ENCODE measurements at places on chromosomes 6 and 20.

GRCh38 chr6:105994591-105995390 is 91.3 kb upstream of the PRDM1 start:
- DNase-seq: peak; percentile 39

DNA sequence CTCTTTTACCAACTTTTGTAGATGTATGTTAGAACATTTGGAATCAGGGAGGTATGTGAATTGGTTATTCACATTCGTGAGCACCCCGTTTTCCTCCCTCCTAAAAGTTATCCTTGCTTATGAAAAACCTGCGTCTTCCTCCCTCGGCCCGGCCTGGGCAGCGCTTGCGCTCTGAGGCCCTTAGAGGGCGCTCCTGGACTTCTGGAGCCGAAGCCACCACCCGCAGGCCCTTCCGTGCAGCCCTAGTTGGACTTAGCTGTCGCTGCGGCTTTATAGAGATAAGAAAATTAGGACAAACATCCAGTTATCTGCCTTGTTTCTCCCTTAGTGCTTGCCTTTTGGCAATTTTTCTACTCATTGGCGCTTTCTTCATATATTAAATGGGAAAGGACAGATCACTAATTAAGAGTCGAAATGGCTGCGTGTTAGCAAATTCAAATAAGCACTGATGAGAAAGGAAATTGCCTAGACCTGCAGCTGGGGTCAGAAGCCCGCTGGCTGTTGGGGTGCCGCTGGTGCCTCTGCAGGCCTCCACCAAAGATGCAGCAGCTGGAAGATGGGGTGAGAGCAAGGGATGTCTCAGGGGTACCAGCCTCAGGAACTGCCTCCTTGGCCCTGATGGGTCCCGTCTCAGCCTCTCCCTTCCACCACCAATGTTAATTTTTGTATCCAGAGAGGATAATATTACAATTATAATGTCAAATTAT is 5.2 kb downstream of the FNDC1 start:
- peak; percentile 52 for DNase-seq

- no peak for DNase-seq
These were observed 5.4 kb upstream of the PHF1 start for GRCh38 chr6:33405386-33405940.

DNA sequence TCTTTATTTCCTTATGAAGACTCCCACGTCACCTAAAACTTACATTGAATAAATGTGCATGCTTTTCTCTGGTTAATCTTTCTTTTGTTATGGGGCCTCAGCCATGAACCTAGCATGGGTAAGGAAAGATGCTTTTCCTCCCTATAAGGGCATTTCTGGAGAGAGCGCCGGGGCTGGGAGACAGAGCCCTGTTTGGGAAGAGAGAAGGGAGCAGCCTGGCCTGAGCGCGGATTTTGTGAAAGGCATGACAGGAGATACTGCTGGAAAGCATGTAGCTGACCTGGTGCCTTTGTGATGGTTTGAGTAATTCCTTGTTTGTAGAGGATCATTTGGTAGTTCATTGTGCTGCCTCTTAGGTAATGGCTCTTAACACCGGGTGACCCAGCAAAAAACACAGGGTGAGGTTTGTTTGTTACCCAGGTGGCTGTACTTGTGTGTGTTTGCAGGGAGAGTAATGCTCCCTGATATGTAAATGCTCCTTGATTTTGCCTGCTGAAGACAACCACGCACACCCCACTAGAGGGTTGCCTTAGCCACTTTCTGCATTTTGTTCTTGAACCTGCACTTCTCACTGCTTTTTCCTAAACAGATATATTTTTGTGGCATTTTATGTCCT is 59.2 kb downstream of the ANKRD6 start:
- DNase-seq: no peak

DNA sequence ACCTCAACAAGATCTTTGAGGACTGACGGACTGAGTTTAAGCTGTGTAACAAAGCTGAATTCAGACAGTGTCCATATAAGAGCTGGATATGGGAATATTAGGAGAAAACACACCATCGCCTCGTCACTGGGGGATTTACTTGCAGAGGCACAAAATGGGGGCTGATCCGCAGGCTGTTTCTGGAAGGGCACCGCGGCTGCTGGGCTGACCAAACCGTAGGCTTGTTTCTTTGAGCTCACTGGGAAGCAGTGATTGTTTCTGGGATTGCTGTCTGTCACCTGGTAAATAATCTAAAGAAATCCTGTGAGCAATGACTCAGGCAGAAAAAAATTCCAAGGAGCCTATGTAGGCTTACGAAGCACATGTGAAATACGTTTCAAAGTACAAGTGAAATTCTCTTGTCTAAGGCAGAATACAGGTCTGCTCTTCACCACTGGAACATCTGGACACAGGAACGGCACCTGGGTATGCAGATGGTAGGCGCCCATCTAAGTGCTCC is 63.9 kb upstream of the MPC1 start:
- DNase-seq: no peak

GRCh38 chr20:8232332-8232731 is 100.3 kb downstream of the PLCB1 start:
- DNase-seq: no peak

GRCh38 chr6:52417675-52418111 is 2.4 kb upstream of the EFHC1 start:
- DNase-seq: no peak

- DNase-seq: no peak
These were observed 6.0 kb downstream of the SALL4 start for GRCh38 chr20:51796340-51796739.

DNA sequence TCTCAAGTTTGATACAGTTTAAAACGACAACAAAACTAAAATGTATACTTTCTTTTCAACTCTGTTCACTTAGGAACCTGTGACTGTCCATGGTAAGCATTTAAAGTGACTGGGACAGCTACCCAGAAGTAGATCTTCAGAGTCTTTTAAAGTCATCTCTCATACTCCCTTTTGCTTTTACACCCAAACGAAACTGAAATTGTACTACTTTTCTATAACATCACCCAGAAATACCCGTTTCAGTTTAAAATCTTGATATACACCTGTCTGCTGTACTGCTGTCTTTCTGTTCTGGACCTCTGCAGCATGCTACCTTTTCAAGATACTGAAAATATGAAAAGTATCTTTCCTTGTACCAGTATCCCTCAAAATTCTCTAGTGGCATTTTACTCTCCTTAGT is 170.4 kb upstream of the THEMIS start:
- no peak for DNase-seq

GRCh38 chr6:35328108-35328723 is 14.1 kb upstream of the PPARD start:
- no peak for DNase-seq

DNA sequence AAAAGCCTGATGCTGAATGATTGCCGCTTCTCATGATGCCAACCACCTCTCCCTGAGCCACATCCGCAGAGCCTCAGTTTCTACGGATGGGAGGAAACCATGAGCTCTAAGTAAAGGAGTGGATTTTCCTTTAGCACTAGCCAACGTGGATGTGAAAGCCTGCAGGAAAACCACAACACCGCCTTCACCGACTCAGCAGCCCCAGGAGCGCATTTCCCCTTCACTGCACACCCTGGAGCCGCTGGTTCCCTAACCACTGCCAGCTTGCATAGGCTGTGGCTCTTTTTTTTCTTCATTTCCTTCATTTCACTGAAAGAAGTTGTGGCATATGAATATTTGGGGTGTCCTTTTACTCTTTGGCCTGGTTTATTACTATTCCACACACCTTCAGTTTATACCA is 50.5 kb upstream of the SSTR4 start:
- DNase-seq: no peak

GRCh38 chr6:130676077-130676772 is 151.0 kb upstream of the SMLR1 start:
- no peak for DNase-seq

DNA sequence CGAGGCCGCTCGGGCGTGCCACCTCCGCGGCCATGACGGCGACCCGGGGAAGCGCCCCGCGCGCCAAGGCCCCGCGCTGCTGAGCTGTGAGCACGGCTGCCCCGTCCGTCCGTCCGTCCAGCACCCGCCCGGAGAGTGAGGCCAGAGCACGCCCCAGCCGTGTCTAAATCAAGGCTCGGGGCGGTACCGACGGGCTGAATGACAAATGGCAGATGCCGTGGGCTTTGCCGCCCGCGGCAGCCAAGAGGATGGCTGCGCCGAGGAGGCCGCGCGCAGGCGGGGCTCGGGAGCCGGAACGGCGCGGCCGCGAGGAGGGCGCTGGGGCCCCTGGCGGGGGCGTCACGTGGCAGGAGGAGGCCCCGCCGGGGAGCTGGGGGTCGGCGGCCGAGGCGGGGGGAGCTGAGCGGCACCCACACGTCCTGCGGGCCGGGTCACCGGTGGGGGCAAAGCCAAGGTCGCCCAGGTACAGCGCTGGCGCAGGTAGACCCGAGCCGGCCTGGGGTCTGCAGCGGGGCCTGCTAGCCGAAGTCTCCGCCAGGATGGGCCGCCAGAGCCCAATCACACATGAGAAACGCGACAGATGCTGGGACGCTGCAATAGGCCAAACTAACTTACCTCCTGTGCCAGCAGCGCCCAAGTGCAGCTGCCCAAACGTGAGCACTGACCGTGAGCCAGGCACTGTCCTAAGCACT is at the start of gene PLAGL1:
Gene PLAGL1, minus strand, starts transcription at position 140 of the 692 bp plus-strand sequence. CDS start 60,123 bp downstream, outside the sequence.
- DNase-seq: no peak

- no peak for DNase-seq
These were observed 1424.6 kb upstream of the ADGRB3 start for GRCh38 chr6:67210450-67210849.

GRCh38 chr20:35063168-35063567 is 29.4 kb downstream of the TRPC4AP start:
- DNase-seq: no peak

DNA sequence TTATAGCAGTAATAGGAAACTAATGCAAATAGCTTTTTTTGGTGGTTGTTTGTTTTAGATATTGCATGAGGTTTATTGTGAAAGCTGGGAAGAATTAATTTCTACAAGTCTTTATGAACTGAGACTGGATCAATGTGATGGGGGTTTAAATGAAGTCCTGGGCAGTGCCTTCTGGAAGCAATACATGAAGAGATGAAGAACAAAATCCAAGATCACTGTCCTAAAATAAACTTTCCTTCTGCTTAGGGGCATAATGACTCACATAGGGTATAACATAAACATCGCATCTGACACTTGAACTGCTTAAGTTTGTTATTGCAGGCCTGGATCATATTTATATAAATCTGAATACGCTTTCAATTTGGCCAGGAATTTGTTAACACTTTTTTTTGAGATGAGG is 20.9 kb upstream of the SHLD1 start:
- DNase-seq: no peak

DNA sequence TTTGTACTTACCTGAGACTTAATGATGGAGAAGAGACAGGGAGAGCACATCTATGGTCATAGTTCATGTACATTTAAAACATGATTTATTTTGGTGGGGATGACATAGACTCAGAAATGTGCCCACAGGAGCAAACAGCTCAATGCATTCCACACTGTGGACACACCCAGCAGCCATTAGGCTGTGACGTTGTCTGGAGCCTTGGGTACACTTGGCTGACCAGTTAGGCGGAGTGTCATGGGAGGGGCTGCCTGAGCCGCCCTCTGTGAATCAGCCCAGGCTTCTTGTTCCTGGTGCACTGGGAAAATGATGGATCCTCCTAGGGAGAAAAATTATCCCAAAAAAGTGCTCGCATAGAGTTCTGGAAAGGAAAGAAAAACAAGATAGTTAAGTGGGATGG is 231.0 kb upstream of the GMDS start:
- DNase-seq: no peak

- DNase-seq: peak; percentile 39
These were observed at the start of gene MYO6 for GRCh38 chr6:75748743-75749538. Gene MYO6, plus strand, starts transcription at chr6:75749239. Its CDS starts 68,309 bp downstream, at chr6:75817548.

DNA sequence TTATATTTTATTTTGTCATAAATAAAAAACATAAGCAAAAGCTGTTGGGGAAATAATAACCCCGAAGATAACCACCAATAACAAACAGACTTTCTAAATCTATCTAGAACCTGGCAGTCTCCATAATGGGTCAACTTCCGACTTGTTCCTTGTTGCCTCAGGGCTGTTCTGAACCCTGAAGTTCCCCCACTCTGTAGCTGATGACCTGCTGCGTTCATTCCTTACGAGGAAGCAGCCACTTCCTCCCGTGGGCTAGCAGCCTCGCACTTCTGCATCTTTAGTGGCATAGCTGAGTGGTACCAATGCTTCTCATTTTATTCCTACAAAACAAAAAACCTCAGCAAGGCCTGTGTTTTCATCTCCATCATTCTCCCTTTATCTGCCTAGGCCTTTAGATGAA is 103.0 kb downstream of the PLEKHG1 start:
- DNase-seq: no peak

- DNase-seq: no peak
These were observed 308.3 kb downstream of the LAMA2 start for GRCh38 chr6:129191235-129191634.

DNA sequence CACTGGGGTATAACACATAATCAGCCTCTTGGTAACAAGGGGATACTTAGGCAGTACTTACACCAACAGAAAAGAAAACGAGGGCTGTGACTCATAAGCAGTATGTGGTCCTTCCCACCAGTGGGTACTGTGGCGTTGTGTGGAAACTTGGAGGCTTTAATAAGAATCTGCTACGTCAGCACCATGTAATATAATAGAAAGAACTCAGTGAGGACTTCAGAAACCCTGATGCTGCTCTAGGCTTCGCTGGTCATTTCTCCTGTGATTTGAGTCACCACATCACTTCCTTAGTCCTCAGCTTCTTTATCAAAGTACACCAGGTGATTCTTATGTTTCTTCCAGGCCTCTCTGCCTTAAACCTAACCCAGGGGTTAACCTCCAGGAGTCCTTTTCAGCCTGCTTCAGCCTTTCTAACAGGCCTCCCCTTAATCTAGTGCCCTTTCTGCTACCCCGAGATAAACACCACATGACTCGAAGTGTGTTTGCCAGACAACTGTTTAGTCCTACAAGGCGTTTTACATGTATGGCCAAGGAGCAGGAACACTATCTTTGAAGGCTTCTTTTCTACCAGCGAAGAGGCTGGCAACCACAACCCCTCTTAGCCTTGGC is 68.5 kb downstream of the FYN start:
- DNase-seq: peak; percentile 72

DNA sequence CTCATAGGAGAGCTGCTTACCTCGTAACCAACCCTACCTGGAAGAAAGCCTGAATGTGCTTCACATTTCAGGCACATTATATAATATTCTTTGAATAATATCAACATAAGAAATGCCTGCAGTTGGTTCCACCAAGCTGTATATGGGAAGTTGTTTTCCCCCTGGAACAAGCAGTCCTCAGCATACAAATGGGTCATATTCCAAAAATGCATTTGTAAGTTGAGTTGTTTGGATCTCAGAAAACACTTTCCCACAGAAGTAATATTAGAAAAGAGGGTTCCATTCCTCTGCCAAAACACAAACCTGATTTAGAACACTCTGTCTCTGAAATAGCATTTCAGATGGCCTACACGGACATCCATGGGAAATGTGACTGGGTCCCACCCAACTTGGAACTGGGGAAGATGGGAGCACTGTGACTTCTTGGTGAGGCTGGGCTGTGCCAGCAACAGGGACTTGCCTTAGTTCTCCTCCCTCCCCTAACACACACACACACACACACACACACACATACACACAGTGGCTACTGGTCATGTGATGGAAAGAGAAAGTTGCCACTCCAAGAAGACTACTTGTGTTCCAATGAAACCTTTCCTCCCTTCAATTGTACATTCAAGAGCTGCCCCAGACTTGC is 11.4 kb upstream of the RCAN2 start:
- no peak for DNase-seq

All from central memory CD4-positive, alpha-beta T cell (primary cell).